ENCODE measurements at places on chromosomes 16 and 17.

DNA sequence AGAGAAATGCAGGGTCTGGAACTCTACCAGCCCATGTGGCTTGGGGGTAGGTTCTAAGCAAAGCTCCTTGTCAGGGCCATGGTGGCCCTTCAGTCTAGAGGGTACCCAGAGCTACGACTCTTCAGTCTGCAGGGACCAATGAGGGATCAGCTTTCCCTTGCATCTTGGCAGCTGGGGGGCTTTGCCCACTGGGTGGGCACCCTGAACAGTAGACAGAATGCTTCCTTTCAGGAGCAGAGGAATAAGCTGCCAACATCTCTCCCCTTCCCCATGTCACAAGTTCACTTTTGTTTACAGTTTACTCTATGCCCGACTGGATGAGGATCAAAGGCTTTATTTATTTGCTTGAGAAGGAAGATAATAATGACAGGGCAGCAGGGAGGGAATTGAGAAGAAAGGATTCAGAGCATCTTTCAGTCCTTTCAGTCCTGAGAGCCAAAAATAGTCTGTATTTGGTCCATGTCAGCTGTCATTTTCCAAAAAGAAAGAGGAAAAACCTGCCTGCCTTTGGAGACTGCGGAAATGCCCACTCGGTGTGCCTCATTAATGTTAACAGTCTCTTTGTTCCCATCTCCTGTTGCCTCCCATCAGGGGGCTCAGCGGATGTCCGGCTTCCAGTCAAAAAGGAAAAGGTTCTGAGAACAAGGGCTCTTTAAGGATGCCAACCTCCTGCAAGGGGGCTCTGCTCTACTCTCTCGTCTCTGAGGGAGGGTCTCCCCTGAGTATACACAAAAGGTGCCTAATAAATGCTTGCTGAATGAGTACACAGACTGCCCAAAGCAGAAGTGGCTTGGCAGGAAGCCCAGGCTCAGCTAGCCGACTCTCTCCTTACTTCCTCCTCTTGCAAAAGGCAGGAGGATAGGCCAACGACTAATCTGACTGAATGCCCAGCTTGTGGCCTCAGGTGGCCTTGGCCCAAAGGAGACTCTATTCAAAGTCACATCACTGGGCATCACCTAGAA is 17.1 kb downstream of the TRAF4 start:
- DNase-seq: no peak

GRCh38 chr17:49106321-49107210 is 26.0 kb upstream of the B4GALNT2 start:
- DNase-seq: no peak

DNA sequence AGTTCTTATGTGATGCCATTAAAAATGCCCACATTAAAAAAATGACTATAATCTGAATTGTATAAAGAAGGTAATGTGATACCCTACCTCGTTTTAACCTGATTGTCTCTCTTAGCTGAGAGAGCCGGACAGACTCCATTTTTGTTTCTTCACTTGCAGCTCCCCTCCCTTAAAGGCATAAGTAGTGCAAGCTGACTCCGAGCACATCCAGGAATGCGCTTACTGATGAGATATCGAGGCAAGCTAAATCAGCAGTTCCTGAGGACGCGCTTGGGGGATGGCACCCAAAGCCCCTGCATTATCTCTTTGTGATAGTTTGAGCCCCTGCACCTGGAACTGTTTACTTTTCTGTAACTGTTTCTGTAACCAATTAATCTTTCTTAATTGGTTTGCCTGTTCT is 6.3 kb downstream of the KRT24 start:
- no peak for DNase-seq

- DNase-seq: no peak
Observed at GRCh38 chr17:66518677-66519076, 216.3 kb downstream of the PRKCA start.
